Ascending aorta (tissue), 2 donors: ENCODE measurements at places on chromosomes 7 and 10. TPM values are rescaled to one million over a fixed set of nuclear protein-coding genes. Genes with fewer than 3 reads are reported as not detected.

DNA sequence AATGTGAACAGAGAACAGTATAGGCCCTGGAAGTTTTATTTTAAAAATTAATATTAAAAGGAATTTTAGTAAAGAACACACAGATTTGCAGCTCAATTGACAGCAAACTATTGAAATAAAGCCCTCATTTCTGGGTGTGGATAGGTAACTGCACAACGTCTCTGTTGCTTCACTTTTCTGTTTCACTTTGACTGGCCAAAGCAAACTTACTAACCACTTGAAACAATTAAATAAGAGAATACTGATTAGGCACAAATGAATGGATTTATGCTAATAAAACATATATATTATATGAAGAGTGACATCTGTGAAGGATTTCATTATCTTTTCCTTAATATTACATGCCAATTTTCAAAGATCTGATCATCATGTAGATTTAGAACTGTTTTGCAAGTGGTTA, 11.9 kb downstream of the ZNF804B start:
- H3K27ac ChIP-seq, result no peak overlapping the region
- no peaks in the 10 kb centered on the region for H3K36me3 ChIP-seq
- no peaks in the 10 kb centered on the region for H3K4me1 ChIP-seq
- H3K27me3 ChIP-seq, result no peaks in the 10 kb centered on the region

The ANKRD1 gene
- total RNA-seq, result 8.1 TPM

GRCh38 chr10:127117125-127117524, 79.3 kb downstream of the INSYN2A start:
- H3K4me3 ChIP-seq, result no peak overlapping the region
- DNase-seq, result no peak
- H3K27me3 ChIP-seq, result no peaks in the 10 kb centered on the region
- H3K27ac ChIP-seq, result no peak overlapping the region
- no peaks in the 10 kb centered on the region for H3K36me3 ChIP-seq
- H3K4me1 ChIP-seq, result no peaks in the 10 kb centered on the region

DNA sequence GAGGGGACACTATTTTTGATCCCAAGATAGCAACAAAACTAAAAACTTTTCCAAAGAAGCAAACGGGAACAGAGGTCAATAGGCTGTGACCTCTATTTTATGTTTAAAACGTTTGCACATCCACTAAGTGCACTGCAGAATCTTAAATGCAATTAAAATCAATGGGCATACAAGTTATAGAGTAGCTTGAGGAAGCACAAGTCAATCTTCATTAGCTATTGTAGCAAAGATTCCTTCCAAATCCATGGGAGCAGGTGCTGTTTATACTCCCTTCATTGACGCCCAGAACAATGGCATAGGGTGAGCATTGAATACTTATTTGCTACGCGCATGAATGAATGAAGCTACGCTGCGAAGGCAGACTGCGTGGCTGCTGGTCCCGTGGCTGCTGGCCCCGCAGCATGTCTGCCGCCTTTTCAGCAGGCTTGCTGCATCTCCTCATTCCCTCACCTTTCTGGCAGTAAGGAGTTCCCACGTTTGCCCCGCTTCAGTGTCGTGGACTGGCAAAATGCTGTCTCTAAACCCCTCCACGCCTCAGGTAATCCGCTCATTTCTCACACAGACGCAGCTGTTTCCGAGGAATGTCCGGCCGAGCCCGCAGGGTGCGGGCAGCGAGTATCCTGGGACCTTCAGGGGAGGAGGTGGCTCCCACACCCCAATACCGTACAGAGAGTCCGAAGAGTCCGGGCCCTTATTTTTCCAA, 754 bp upstream of the PHYHIPL start:
- no peaks in the 10 kb centered on the region for H3K27me3 ChIP-seq
- H3K27ac ChIP-seq, result no peak overlapping the region
- H3K36me3 ChIP-seq, result no peaks in the 10 kb centered on the region
- H3K4me1 ChIP-seq, result peaks cover 15% of the 10 kb centered on the region

The WDR86 gene
- 4.0 TPM for total RNA-seq

DNA sequence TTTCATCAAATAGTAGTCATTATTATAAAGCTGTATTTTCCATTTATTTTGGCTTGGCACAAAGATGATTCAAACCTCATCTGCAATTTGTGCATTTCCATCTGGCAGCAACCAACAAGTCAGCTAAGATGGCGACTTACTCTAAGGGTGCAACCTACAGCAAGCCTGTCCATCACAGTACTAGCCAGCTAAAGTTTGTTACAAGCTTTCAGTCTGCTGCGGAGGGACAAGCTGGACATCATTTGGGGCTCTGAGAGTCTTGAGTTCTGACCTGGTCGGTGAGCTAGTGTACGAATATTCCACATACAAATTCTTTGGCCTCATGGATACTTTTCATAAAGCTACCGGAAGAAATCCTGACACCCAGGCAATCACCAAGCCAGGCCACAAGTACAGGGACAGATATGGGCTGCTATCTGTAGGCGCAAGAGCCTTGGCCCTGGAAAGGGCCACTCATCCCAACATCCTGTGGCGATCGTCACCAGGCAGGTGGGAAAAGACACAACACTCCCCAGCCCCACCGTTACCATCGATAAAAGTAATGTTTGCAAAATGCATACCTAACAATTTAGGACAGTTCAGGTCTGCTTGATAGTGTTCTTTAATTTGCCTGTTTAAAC, 307.6 kb downstream of the SKIDA1 start:
- no peaks in the 10 kb centered on the region for H3K27me3 ChIP-seq
- no peaks in the 10 kb centered on the region for H3K36me3 ChIP-seq
- no peak overlapping the region for H3K27ac ChIP-seq
- DNase-seq, result no peak
- H3K4me3 ChIP-seq, result no peak overlapping the region

DNA sequence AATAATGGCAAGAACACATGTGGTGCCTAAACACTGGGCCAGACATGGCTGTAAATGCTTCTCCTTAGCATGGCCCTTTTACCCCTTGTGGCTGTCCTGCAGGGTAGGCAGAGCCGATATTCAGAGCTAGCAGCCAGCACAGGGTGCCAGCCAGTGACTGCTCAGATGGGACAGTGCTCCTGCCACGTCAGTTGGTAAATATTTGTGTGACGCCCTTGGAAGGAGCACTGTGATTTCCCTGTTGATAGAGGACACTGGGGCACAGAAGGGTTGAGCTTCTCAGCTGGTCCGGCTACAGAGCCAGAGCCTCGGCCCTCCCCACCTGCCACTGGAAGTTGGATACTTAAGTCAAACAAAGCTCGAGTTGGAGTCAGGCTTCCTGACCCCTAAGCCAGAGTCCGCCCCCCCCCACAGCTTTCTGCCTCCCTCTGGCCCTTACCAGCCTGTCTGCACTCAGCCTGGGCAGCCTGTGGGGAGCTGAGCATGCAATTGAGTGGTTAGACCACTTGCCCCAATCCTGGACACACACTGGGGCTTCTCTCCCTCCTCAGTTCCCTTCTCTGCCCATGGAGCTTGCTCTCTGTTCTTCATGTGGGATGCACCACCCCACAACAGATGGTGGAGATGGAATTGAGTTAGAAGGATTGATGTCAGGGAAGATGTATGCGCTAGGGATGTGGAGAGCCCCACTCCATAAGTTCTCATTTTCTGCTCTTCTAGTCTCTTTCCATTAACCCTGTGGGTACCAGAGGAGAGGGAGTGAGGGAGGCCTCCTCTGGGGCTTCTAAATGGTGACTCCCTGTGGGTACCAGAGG, 350.8 kb downstream of the PLXNA4 start:
- no peaks in the 10 kb centered on the region for H3K27me3 ChIP-seq
- DNase-seq, result no peak
- no peak overlapping the region for H3K4me3 ChIP-seq
- H3K36me3 ChIP-seq, result peaks cover 9% of the 10 kb centered on the region

DNA sequence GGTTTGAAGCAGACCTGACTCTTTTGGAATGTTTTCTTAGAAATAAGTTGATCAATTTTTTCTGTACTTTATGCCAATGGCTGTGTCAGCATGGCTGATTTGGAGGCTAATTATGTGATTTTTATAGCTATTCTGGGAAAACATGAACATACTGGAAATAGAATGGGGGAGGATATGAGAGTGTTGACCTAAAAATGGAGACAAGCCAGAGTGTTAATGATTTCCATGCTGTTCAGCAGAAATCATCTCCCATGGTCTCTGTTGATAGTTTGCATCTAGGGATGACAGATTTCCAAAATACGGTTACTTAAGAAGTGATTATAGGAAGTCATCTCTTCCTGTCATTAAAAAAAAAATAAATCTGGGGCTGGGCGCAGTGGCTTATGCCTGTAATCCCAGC, 32.7 kb upstream of the DMTF1 start:
- H3K4me3 ChIP-seq, result no peak overlapping the region
- no peak overlapping the region for H3K27ac ChIP-seq
- no peaks in the 10 kb centered on the region for H3K4me1 ChIP-seq

DNA sequence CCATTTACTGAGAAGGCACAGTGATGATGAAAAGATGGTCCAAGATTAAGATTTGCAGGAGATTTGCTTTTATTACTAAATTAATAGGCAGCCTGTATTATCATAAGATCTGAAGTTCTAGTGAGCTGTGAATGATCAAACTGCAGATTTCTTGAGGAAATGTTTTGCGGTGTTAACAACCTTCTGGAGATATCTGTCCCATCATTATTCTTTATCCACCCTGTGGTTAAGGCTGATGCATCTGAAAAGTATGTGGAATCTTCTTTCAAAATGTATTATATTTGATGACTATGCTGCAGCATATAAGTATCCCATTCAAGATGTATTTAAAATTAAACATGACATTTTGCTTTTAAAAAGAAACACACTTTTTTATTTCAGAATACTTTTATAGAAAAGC, 150.3 kb downstream of the POLR1F start:
- H3K4me1 ChIP-seq, result no peaks in the 10 kb centered on the region
- no peaks in the 10 kb centered on the region for H3K36me3 ChIP-seq
- no peak overlapping the region for H3K27ac ChIP-seq

DNA sequence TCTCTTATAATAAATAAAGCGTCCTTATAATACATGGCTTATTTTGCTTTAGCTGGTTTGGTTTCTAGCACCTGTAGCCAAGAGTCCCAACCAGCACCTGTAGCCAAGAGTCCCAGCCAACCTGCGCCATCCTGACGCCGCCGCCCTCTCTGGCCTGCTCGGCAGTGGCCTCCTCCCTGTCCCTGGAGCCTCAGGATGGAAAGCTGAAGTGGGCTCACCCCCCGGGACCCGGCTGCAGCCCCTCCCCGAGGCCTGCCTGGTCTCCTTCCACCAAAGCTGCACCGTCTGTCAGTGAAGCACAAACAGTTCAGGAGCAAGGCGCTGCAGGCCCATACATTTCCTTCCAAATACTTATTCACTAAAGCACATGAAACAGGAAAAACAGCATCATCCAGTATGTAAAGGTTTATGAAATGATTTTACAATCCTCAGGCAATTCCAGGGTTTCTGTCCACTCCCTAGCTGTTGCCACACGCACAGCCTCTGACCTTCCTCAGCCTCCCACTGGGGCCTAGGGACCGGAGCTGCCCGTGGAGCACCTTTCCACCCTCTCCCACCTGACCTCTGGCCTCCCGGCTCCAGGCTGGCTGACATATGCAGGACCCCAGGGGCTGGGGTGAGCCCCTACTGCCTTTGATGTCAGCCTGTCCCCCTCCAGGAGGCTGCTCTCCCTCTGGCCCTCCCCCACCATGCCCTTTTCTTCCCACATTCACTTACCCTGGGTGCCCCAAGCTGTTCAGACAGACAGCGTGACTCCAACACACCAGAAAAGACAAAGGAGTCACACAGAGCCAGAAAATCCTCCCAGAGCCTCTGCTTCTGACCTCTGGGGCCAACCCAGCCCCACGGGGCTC, 149.6 kb upstream of the PPP2R2D start:
- DNase-seq, result no peak
- H3K4me1 ChIP-seq, result no peaks in the 10 kb centered on the region
- H3K27me3 ChIP-seq, result no peaks in the 10 kb centered on the region
- no peak overlapping the region for H3K4me3 ChIP-seq
- H3K36me3 ChIP-seq, result no peaks in the 10 kb centered on the region
